CD8-positive, alpha-beta T cell (primary cell): ENCODE measurements at places on chromosomes 16 and 17.
A peak's percentile ranks its signal among the peaks of the same experiment; 100 is the strongest.

GRCh38 chr17:4083187-4083586 is 59.6 kb downstream of the ZZEF1 start:
- no peak for DNase-seq

- peak; percentile 13 for DNase-seq
Measured at GRCh38 chr16:47037396-47037745, 63.9 kb upstream of the DNAJA2 start.

DNA sequence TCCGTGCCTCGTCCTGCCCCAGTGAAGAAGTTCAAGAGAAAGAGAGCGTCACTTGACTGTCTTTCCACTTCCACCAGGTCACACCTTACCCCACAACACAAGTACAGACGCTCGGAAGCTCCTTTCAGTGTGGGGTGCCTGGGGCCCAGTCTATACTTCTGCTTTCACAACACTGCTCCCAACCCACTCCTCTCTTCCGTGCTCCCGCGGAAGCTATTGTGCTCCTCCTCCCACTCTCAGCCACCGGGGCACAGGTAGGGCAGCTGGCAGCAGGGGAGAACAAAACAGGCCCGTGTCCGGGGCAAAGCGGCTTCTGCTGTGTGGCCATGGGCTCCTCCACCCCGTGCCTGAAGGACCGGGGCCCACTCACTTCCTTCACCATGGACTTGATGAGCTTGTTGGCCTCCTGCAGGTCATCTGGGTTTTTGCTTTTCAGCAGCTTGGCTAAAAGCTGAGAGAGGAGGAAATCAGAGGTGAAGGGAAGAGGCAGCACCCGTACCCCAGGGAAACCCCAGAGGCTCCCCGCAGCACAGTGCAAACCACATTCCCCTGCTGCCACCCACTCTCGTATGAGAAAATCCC is 18.9 kb downstream of the GGA3 start:
- no peak for DNase-seq

DNA sequence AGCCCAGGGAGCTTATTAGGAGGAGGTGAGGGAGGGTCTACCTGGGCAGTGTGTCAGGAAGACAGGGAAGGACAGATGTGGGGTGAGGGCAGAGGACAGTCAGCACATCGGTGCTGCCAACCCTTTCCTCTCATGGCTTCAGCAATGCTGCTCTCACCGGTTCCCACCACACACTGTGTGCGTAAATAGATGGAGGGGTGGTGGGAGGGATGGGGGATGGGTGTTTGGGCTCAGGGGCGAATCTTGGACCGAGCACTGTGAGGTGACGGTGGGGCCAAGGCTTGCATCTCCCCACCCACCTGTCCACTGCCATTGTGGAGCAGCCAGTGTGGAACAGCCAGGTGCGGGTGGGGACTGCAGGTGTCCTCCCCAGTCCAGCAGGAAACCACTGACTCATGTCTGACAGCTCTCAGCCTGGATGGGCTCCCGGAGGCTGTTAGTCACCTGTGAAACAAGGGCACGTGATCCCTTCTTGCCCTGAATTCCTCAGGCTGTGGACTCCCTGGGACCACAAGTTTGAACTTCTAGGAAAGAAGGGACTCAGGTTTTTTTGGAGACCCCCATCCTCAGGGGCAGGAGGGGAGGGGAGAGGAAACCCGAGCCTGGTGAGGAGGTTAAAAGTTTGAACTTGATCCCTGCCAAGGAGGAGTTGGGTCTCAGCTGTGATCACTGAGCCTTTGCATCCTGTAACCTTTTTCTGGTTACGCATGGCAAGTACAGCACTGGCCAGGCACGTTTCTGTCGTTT is 42.7 kb upstream of the SMPD3 start:
- DNase-seq: no peak

GRCh38 chr17:78016852-78017251 is 58.3 kb downstream of the TNRC6C start:
- DNase-seq: no peak

- no peak for DNase-seq
Measured at GRCh38 chr17:42670789-42671657, 5.8 kb downstream of the PLEKHH3 start.

DNA sequence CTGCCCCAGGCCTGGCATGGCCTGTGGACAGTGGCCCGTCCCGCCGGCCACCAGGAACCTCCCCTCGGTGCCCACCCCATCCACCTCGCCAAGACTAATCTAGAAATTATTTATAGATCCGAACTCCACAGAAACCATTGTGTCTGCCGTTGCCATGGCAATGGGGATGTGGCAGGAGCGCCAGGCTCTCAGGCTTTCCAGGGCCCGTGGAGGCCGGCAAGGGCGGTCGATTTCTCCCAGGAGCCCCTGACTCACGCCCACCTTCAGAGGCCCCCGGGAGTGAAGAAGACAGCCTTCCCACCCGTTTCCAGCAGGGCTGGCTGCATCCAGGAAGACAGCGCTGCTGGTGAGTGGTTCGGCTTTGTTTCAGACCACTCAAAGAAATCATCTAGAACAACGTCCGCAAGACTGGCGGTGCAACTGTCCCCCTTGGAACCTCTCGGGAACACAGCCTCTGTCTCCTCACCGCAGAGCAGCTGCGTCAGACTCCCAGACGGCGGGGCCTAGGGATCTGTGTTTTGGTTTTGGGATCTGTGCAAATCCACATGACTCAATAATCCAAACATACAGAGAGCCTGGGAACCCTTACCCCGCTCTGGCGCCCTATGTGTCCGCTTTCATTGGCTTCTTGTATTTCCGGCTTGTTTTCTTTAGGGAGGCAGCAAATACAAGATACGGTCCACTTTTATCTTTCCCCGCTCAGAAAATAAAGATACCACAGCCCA is 48.5 kb upstream of the ZCCHC14 start:
- DNase-seq: no peak

DNA sequence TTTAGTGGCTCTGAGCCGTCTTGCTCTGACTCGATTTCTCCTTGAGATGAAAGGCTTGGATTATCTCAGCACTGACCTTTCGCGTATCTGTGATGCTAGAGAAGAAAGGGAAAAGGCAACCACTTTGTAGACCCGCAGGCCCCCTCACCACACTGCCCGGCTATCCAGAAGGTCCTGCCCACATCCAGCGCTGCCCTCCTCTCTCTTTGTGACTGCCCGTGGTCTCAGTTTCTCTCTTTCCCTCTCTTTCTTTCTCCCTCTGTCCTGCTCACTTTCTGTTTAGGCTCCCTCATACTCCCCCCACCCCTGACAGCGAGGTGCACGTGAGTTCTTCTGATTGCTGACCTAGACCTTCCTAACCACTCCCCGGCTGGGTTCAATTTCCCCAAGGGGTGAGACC is 12.8 kb upstream of the TBX21 start:
- DNase-seq: no peak

DNA sequence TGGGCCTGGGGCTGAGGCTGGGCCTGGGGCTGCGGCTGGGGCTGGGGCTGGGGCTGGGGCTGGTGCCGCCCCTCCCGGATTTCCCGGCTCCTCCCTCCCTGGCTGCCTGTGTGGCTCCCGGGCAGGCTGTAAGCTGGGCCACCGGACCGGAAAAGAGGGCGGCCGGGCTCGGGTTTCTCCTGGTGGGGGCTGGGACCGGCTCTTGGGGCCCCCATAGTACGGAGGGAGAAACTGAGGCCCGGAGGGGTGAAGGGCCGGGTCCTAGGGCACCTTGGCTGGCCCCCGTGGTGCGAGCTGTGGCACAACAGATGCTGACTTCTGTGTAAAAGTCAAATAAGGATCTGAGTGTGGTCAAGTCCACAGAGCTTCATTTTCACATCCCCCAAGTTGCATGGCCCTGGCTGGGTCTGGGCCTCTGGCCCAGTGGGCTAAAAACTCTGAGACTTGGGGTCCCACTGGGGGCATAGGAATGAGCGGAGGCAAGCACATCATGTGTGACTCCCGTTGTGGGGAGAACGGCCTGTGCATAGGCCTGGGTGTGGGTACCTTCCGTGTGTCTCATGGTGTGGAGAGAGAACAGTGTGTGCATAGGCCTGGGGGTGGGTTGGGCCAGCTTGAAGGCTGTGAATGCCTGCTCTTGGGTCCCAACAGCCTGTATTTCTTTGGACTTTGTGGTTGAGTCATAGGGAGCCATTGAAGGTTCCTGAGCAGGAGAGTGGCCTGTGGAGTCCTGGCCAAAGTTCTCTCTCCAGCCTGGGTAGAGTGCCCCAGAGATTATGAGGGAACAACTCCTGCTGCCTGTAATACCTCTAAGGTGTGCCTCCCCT is 123.9 kb upstream of the CIBAR2 start:
- no peak for DNase-seq

- DNase-seq: no peak
Measured at GRCh38 chr16:17067882-17068281, 402.9 kb downstream of the XYLT1 start.

GRCh38 chr16:87380403-87380802 is 3.2 kb downstream of the FBXO31 start:
- no peak for DNase-seq

DNA sequence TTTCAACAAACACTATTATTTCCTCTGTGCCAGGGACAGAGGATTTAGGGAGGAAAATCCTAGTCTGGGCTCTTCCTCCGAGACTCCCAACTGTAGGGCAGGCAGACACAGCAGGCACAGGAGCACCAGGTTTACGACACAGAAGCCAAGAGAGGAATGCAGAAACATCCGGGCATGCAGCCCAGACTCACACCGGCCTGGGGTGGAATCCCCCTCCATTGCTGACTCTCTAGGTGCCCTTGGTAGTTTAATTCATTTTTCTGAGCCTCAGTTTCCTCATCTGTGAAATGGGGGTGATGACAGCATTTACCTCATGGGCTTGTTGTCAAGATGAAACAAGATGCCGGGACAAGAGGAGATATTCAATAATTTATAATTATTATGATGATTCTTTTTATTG is 14.9 kb downstream of the CA4 start:
- DNase-seq: no peak

DNA sequence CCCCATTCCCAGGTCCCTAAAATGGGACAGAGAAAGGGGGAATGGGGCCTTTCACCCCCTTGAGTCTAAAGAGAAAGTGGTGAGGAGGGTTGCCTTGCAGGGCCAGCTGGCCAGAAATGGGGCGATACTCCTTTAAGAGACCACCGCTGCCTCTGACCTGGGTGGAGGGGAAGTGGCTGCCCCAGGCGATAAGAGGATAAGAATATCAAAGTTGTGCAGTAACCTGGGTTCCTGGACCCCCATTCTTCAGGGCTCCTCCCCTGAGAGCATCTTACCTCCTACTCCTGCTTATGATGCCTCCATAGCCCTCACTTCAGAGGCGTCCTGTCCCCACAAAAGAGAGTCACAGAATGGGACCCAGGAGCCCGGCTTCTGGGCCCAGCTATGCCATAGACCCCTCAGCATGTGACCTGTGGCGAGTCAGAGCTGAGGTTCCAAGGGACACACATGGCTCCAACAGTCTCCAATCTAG is 5.2 kb upstream of the TSPOAP1 start:
- DNase-seq: no peak

GRCh38 chr17:39150104-39150634 is 1.3 kb downstream of the PLXDC1 start:
- peak; percentile 50 for DNase-seq

DNA sequence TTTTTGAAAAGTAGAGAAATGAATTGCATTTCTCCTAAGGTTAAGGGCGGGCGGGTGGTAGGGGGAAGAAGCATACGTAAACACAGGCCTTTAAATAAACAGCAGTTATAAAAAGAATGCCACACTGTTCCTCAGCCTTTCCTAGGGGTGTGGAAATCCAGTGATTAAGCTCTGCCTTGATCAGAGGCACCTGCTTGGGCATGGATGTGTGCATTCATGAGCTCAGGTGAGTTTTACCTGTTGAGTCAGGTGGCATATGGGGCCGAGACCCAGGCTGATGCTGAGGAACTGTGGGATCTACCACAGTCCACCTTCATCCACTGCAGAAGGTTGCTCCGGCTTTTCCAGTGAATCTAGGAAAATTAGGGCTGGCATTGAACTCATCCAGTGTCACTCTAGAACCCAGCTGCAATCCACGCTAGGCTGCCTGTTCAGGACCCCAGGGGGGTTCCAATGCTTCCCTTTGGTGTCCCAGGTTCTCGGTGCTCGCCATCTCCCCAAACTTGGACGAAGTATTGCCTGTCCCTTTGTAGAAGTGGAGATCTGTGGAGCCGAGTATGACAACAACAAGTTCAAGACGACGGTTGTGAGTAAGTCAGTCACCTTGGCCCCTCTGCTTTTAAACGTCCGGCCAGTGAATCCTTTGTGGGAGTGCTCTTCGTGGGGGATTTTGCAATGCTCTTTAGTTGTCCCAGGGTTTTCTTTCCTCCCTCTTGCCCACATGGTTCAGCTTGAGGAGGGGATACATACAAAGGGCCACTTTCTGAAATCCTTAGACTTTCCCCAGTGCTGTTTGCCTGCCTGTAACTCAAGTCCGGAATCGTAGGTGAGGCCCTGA is 72.7 kb downstream of the SDR42E1 start:
- no peak for DNase-seq

DNA sequence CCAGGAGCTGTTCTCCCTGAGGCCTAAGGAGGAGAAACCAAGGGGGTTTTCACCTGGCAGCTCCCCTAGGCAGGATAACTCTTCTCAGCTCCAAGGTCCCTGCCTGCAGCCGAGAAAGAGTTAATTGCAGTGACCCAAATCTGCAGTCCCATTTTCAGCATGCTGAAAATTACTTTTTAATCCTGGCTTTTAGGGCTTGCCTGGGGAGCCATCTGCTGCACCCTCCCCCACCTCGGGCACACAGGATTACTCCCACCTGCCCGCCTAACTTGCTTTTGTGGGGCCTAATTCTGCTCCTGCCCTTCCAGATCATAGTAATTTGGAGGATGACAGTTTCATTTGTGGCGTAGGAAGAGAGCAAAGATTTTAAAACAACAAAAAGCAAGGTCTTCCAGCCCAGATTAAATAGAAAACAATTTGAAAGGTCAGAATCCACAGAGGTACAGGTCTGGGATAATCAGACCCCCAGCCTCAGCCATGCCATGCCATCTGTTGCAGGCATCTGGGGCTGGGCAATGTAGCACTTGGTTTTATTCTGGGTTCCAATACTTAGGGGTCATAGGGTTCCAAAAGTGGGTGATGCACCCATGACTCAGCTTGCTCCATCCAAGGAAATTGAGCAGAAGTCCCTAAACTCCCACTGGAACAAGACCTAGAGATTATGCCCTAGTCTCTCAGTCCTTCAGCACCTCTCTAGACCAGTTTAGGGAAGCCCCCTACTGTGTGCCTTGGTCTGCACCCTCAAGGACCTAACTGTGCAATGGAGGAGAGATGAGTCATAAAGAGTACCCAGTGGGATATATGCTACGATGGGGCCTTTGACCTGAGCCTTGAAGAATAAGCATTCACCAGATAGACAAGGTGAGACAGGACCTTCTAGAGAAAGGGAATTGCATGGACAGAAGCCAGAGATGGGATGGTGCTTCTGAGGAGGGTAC is 64.5 kb upstream of the NLK start:
- no peak for DNase-seq

GRCh38 chr17:4881761-4882555 is 17.4 kb upstream of the C17orf107 start:
- peak; percentile 83 for DNase-seq

- no peak for DNase-seq
Measured at GRCh38 chr17:3594051-3594800, 15.0 kb downstream of the TRPV1 start.

GRCh38 chr17:1331708-1332107 is 52.2 kb downstream of the TRARG1 start:
- DNase-seq: no peak

- no peak for DNase-seq
Measured at GRCh38 chr17:68385490-68386215, 71.6 kb downstream of the WIPI1 start.

GRCh38 chr16:85900027-85900792 is 1.2 kb downstream of the IRF8 start:
- no peak for DNase-seq
